ENCODE measurements at places on chromosomes 7 and 10.

DNA sequence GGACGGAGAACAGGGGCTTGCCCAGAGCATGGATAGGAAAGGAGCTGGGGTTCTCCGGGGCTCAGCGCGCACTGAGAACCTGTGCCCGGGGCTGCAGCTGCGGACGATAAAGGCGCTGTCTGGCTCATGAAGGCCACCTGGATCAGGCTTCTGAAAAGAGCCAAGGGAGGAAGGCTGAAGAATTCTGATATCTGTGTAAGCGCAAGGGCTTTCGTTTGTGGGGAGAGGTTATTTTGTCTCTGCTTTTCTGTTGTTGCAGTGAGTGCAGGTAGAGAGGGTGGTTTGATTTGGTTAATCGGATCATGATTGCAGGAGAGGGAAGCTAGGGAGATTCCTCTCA, 250.5 kb downstream of the NSUN6 start:
- DNase-seq: no peak

DNA sequence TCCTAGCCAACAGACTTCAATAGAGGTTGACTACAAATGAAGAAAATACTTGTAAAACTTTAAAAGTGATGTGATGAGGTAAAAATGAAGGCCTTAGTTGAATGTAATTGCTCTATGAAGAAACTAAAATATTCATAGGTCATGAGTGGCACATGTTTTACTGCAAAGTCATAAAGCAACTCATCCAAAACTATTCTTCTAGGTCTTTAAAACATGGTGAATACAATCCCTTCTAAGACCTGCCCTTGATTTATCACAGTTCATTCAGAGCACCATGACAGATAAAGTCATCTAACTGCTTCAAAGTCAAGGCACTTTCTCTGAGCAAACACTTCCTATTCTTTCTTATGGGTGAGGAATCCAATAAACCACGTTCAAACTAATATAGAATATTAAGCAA, 713.5 kb downstream of the SORCS1 start:
- DNase-seq: no peak

GRCh38 chr10:96683065-96683464, 37.2 kb downstream of the PIK3AP1 start:
- peak; percentile 55 for DNase-seq

GRCh38 chr7:141490474-141490873, 60.7 kb upstream of the AGK start:
- no peak for DNase-seq

GRCh38 chr10:113680190-113681111, 739 bp downstream of the CASP7 start:
- no peak for DNase-seq

DNA sequence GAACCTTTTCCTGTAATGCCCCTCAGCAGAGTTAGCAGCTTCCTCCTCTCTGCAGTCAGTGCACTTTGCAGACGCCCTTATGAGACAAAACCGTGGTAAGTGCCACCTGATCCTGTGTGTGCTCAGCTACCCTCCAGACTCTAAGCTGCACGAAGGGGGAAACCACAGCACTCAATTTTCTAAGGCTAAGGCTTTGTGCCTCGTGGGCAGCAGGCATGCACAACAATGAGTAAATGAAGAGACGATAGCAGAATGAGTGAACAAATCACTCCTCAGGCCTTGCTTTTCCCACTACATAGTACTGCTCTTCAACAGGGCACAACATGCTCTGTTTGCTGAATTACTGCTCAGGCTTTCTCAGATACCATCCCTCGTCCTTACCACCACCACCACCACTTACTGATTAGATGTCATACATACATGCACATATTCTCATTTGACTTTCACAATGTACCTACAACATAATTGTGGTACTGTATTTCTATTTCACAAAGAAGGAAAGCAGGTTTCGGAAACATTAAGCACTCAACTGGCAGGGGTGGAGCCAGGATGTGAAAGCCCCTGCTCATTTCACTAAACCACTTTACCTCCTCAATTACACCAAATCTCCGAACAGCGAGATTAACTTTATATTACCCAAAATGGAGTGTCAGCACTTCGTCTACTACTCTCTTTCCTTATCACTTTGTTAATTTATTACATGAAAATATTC, 85.4 kb downstream of the ICA1 start:
- DNase-seq: no peak

DNA sequence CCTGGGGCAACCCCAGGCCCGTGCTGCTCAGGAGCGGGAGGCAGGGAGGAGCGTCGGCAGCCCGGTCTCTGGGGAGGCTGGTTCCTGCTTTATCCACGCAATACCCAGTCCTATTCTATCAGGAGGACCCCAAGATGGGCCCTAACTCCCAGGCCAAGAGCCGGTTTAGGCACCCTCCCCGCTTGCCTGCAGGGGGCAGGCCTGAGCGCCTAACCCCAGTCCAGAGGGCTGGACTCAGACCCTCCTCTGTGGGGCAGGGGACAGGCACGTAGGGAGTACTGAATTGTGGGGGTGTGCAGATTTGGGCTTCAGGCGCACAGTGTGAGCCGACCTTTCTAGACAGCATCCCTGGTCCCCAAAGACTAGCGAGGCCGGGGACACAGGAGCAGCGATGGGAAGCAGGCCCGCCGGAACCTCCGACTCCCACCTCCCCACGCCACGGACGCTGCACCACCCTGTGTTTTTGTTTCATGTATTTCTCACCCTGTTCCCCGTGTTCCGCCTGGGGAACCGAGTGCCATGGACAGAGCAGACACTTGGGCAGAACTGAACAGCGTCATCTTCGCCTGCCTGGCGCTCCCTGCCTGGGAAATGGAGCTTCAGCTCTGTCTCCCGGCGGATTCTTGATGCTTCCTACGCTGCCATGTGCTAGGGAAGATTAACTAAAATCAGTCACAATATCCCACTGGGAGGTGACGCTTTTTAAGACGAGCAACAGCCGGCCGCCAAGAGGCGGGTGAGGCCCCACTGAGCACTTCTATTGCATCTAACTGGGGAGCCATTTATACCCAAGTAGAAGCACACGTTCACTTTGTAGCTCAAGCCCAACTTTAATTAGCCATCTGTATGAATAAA, 5.3 kb downstream of the NUDT1 start:
- DNase-seq: no peak

DNA sequence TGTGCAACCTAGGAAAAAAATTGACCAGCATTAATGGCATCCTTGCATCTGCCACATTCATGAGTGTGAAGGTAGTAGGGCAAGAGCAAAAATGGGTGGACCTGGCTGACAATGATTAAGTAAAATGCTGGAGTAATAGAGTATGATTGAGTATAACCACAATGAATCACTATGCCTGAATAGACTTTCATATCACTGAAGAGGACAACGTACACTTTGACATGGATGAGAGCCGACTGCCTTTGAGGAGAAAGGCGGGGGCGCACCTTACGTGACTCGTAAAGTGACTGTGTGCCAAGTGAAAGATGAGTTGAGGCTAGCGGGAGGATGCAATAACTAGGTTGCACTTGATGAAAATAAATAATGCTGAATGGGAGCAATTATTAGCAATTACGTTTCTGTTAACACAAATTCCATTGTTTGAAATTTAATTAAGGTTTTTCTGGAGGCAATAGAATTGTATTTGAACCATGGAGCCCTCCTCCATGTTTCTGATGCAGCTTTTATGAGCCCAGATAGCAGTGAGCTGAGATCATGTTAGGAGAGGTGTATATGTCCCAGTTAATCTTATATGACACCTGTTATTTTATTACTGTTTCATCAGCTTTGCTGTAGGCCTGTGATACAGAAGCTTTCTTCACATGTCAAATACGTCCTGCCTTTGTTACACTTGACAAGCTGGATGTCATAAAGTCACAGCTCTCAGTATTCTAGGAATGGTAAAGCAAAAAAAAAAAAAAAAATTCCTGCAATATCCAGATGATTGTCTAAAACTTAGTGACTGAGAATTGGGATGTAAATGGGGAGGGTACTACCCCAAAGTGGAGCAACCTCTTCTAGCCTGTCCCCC, 596.5 kb downstream of the NXPH1 start:
- no peak for DNase-seq

DNA sequence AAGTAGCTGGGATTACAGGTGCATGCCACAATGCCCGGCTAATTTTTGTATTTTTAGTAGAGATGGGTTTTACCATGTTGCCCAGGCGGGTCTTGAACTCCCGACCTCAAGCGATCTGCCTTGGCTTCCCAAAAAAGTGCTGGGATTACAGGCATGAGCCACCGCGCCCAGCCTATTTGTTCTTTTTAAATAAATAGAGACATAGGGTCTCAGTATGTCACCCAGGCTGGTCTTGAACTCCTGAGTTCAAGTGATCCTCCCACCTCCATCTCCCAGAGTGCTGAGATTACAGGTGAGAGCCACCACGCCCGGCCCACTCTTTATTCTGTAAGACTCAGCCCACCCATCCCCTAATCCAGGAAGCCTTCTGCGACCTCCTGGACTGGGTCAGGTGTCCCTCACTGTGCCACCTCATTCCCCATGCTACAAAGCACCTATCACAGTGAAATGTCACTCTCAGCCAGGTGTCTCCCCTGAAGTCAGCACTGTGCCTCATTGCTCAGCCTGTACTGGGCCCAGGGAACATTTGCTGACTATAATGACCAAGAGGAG, 2.8 kb downstream of the TMEM120A start:
- DNase-seq: no peak

GRCh38 chr10:1048349-1048731, 579 bp downstream of the IDI1 start:
- no peak for DNase-seq

DNA sequence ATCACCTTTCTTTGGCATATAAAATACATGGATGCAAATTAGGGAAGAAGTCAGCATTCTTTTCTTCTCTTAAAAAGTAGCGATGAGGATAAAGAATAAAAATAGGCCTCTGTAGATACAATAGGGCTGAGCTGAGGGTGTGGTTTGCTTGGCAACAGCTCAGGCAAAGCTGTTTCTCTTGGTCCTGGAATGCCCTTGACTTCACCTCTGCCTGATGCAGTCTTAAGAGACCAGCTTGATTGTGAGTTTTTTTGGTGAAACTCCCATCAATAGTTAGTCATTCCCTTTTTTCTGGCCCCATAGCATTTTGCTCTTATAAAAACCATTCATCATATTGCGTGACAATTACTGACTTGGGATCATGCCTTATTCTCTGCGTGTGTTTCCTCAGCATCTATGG, 42.1 kb upstream of the MKLN1 start:
- peak; percentile 1 for DNase-seq

GRCh38 chr10:18368273-18368672, 228.0 kb downstream of the CACNB2 start:
- DNase-seq: no peak

- DNase-seq: no peak
These were observed 31.1 kb upstream of the ABCA13 start for GRCh38 chr7:48140001-48140681.

DNA sequence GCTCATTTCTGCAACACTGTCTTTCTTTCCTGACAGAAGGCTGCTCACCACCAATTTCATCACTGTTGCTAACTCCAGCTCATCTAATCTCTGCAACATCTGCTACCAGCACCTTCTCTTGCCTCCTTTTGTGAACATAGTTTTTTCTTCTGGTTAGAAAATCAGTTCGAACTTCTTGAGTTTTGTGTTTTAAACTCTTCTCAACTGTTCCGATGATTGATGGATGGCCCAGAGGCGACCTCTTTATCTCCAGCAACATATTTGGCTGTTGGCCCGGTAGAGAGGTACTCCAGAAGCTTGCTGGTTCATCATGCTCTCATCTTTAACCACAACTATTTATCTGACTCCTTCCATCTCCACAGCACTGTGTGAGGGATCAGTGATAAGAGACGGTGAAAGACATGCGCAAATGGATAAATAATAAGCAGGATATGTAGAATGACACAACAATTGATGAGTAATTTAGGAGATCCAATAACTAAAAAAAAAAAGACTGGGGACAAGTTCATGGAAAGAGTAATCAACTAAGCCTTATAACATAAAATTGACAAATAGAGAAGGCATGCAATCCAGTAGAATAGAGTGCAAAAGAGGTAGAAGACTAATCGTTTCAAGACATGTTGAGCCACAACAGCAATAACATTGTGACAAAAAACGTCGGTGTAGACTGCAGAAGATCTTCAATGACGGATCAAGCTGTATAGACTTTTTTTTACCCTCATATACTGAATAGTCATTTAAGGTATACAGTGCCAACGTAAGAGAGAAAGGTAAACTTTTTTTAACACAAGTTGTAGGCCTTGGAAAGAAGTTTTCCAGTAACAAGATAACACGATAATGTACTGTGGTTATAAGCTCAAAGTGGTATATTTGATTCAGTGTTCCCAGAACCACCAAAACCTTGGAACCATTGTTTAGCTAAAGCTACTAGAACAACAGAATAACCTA, 152.2 kb downstream of the CRPPA start:
- peak; percentile 72 for DNase-seq

DNA sequence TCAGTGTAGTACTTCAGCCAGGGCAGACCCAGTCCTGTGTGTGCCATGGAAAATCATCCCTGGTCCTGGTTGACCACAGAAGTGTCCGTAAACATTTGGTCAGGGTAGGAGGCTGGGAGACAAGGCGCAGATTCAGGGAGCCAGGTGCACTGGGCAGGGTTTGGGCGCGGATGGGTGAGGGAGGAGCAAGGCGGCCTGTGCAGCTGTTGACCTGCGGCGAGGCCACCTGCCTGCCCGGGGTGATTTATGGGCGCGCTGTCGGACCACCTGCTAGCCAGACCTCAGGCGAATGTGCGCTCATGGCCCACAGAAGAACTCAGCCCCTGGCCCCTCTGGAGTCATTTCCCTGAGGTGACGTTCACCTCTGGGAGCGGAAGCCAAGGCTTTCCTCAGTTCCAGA, 6.6 kb downstream of the SFRP5 start:
- DNase-seq: no peak

- DNase-seq: no peak
These were observed 175.4 kb upstream of the AKR1E2 start for GRCh38 chr10:4650582-4650981.

GRCh38 chr10:110919349-110919931, at the start of gene SHOC2:
TSS of gene SHOC2 (plus strand) at chr10:110919604. CDS start at chr10:110964359, 44,755 bp downstream.
- DNase-seq: no peak

GRCh38 chr10:74823791-74824183, 2.6 kb upstream of the KAT6B start:
- no peak for DNase-seq

GRCh38 chr7:14270099-14270498, 280.6 kb upstream of the ETV1 start:
- no peak for DNase-seq

- DNase-seq: no peak
These were observed 27.6 kb downstream of the MKRN1 start for GRCh38 chr7:140451716-140452115.

GRCh38 chr10:6164271-6165095, 38.2 kb upstream of the PFKFB3 start:
- DNase-seq: no peak

DNA sequence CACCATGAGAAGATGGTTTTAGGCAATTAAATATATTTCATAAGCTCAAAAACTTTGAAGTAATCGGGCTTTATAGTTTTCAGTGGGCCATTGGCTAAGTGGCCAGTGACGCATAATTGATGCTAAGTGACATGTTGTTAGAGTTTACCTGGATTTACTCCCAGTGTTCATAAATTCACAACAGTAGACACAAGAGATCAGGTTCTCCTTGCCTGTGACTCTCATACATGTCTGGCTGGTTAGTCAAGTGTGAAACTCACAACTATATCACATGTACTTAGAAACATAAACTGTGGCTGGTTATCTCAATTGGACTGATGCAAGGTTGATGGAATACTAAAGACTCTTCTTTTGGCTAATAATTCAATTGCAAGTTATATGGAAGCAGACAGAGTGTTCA, 26.2 kb downstream of the ASB15 start:
- DNase-seq: no peak
